LHCN-M2 (cell line): ENCODE measurements at places on chromosomes 5 and 9. TPM values are rescaled to one million over a fixed set of nuclear protein-coding genes. Genes with fewer than 3 reads are reported as not detected.

The SPINK13 gene
- total RNA-seq, result not detected in 2 replicates

The PCDHGA8 gene
- 0.26 and 0.75 TPM in 2 replicates for total RNA-seq

The PRLR gene
- 0.75 and 1.2 TPM in 2 replicates for total RNA-seq

The SLC34A1 gene
- not detected in 2 replicates for total RNA-seq

The MYOT gene
- total RNA-seq, result 0.46 TPM in 1 of 2 replicates, not detected in the other

The DELE1 gene
- total RNA-seq, result 53.9 and 61.4 TPM in 2 replicates

The FBP1 gene
- total RNA-seq, result not detected in 2 replicates

The GARIN3 gene
- not detected in 2 replicates for total RNA-seq

The RELL2 gene
- 5.2 and 7.0 TPM in 2 replicates for total RNA-seq

The SYK gene
- total RNA-seq, result not detected in 2 replicates

The C1QTNF3 gene
- 0.32 and 0.40 TPM in 2 replicates for total RNA-seq

The OR1Q1 gene
- total RNA-seq, result not detected in 2 replicates

The RABGAP1 gene
- total RNA-seq, result 22.2 and 28.8 TPM in 2 replicates

The TAS2R1 gene
- not detected in 2 replicates for total RNA-seq

The OR1N2 gene
- total RNA-seq, result not detected in 2 replicates

The CSNK1A1 gene
- 249 and 268 TPM in 2 replicates for total RNA-seq

The PPP2R2B gene
- total RNA-seq, result 0.75 and 1.0 TPM in 2 replicates

The SLCO6A1 gene
- total RNA-seq, result not detected in 2 replicates
